Renal cortex interstitium (tissue), 15 donors: ENCODE measurements at places on chromosomes 7 and 10. TPM values are rescaled to one million over a fixed set of nuclear protein-coding genes. Genes with fewer than 3 reads are reported as not detected.

RNF32 gene
- polyA plus RNA-seq: 2.9 TPM

C10orf67 gene
- polyA plus RNA-seq: 2.3 TPM

GOLGA7B gene
- 0.43 TPM for polyA plus RNA-seq

FBH1 gene
- polyA plus RNA-seq: 93.5 TPM

ENTPD1 gene
- 18.1 TPM for polyA plus RNA-seq

PPP2R2D gene
- 47.6 TPM for polyA plus RNA-seq

ADRB1 gene
- polyA plus RNA-seq: not detected

EBF3 gene
- polyA plus RNA-seq: 2.2 TPM

ANKRD7 gene
- 4.2 TPM for polyA plus RNA-seq

SLC16A12 gene
- polyA plus RNA-seq: 22.1 TPM

CREB5 gene
- 11.9 TPM for polyA plus RNA-seq

PARD3 gene
- 68.5 TPM for polyA plus RNA-seq

CYP3A5 gene
- 1.6 TPM for polyA plus RNA-seq

OR2A42 gene
- 1.2 TPM for polyA plus RNA-seq

MKI67 gene
- polyA plus RNA-seq: 69.5 TPM

GPR26 gene
- polyA plus RNA-seq: 0.01 TPM

LIPA gene
- 47.9 TPM for polyA plus RNA-seq

HYAL4 gene
- polyA plus RNA-seq: 0.11 TPM

COL26A1 gene
- 22.3 TPM for polyA plus RNA-seq

PAOX gene
- polyA plus RNA-seq: 9.2 TPM

ACSL5 gene
- polyA plus RNA-seq: 4.7 TPM

MYO3A gene
- polyA plus RNA-seq: 7.5 TPM

RPP38 gene
- polyA plus RNA-seq: 31.0 TPM

ADAM22 gene
- 13.6 TPM for polyA plus RNA-seq

SPDYE3 gene
- polyA plus RNA-seq: 9.0 TPM

SYT15 gene
- 5.0 TPM for polyA plus RNA-seq

C10orf71 gene
- polyA plus RNA-seq: 0.13 TPM

SPDYE2 gene
- polyA plus RNA-seq: 3.2 TPM

NEUROD6 gene
- 0.14 TPM for polyA plus RNA-seq

RET gene
- 43.4 TPM for polyA plus RNA-seq

PAX4 gene
- not detected for polyA plus RNA-seq

CNTNAP2 gene
- polyA plus RNA-seq: 29.3 TPM

NPY gene
- 0.35 TPM for polyA plus RNA-seq

TRIL gene
- polyA plus RNA-seq: 53.5 TPM

CYP2C9 gene
- 2.6 TPM for polyA plus RNA-seq

PNLIPRP3 gene
- polyA plus RNA-seq: not detected

KIF11 gene
- 36.8 TPM for polyA plus RNA-seq

STOX1 gene
- polyA plus RNA-seq: 10.2 TPM

KCNIP2 gene
- polyA plus RNA-seq: 8.1 TPM

HMX3 gene
- not detected for polyA plus RNA-seq

PAX2 gene
- 255 TPM for polyA plus RNA-seq

AQP1 gene
- 222 TPM for polyA plus RNA-seq

NOBOX gene
- polyA plus RNA-seq: not detected

CCDC172 gene
- not detected for polyA plus RNA-seq
